ENCODE measurements at places on chromosomes 2 and 18.

DNA sequence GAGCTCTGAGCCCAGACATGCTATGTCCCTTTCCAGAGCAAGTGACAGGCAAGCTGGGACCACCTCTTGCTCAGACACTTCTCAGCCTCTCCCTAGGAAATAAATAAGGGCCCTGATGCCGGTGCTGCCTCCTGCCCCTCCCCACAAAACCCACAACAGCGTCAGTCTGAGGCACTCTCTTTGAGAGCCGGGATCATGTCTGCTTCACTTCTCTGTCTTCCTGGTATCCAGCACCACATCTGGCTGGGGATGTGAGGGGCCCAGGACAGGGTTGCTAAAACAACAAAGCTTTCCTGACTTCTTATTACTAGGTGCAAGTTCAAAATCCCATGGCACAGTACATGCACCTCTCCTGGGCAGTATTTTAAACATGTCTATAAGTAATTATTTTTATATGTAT is 103.9 kb upstream of the GLI2 start:
- DNase-seq, result no peak

DNA sequence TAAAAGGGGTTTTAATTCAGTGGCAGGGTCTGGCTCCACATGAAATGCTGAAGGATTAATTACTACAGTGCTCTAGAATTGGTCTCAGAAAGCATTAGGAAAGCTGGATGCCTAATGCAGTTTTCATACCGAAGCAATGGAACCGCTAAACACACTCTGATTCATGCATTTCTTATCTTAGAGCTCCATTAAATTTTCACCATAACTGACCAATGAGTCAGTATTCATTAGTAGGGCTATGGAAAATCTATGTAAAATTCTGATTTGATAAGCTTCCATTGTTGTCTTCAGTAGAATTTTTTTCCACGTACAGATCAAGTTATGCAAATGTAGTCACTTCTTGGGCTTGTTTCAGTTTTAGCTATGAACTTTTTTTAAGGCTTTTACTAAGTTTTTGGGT is 359.9 kb downstream of the ARHGAP15 start:
- DNase-seq, result peak; percentile 26

DNA sequence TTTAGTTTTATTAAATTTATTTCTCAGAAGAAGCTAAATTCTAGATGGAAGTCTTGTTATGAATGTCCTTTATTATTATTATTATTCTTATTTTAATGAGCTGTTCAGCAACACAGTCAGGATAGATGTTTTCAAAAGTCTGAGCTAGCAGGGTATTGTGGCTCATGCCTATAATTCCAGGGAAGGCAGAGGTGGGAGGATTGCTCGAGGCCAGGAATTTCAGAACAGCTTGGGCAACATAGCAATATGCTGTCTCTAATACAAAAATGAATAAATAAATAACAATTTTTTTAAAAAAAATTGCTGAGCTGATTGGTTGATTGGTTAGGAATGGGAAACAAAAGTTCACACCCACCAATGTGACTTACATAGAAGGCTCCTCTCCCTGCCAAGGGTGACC is 274.1 kb upstream of the CYRIA start:
- no peak for DNase-seq

DNA sequence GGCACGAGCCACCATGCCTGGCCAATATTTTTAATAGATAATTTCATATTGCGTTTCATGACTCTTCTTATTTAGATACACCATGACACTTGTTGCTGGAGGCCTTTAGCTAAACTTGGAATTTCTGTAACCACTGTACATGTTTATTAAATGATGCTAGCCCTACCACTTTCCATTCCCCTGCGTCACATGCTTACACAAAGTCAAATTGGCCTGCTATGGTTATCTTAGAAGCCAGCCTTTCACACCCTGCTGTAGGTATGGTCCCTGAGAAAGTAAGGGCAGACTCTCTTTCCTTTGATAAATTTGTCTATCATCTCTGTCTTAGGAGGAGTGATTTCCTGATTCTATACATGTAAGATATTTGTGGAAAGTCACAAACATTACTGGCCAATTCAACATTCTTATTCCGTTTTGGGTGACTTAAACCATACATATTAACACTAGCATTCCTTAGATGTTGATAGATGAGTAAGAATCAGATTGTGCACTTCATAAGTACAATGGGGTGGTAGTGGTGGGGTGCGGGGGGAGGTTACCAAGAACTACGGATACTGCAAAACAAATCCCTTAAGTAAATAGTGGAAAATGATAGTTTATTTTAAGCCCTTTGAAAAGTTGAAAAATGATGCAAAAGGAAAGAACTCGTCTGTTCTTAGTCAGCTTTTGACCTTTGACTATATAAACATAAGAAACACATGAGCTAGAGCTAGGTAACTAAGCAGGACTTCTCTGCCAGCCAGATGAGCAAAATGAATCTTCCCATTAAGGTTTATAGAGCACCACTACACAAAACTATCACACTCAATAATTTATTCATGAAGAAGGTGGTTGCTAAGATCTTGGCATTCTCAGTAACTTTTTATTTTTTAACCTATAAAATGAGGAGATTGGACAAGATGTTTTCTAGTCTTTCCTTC is 7.9 kb upstream of the NDUFV2 start:
- peak; percentile 29 for DNase-seq

DNA sequence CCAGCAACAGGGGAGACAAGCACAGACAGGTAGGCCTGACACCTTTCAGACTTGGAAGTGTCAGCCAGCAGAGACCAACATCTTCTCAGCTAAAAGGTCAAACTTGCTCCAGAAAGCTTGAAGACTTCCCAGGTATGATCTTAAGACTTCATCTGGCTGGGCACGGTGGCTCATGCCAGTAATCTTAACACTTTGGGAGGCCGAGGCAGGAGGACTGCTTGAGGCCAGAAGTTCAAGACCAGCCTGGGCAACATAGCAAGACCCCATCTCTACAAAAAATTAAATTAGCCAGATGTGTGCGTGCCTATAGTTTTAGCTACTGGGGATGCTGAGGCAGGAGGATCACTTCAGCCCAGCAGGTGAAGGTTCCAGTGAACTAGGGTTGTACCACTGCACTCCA is 39.0 kb upstream of the SPRED2 start:
- no peak for DNase-seq

DNA sequence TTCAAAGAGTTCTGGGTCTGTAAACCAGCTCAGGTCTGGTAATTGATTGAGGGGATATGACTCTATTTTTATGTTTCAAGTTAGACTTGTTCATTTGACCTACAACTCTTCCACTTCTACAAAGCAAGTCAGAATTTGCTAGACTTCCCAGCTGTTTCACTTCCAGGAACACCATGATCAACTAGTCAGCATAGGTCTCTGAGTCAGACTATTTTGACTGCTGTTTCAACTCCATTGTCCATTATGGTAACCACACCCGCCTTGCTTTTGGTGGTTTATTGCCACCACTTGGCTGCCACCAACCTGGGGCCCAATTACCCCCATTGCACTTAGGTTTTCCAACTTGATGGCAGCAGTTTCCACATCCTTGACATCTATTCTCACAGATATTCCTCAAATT is 116.6 kb downstream of the LAMA3 start:
- no peak for DNase-seq

DNA sequence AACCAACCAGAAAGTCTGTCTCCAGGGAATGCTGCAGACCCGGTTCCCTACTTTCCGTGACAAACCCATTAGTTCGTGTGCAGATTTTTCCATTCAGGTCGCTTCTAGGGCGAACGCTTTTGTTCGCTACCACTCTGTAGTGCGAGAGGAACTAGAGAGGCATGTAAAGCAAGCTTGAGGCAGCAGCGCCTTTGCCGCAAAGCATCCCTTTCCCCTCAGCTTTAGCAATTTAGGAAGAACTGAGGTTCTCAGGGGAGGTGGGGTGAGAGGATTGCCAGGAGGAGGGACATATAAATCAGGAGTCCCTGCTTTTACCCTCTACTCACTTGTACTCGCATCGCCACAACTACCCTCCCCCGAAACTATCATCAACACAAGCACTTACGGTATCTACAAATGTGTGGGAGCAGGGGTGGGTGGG is 748 bp upstream of the ZNF804A start:
- peak; percentile 2 for DNase-seq

- DNase-seq, result no peak
Observed at GRCh38 chr2:169294001-169294675, 68.2 kb downstream of the LRP2 start.

- DNase-seq, result no peak
Observed at GRCh38 chr2:50962731-50963130, 69.2 kb downstream of the NRXN1 start.

GRCh38 chr18:79901665-79902064 is 49.8 kb downstream of the SLC66A2 start:
- DNase-seq, result no peak

- DNase-seq, result no peak
Observed at GRCh38 chr18:1499265-1499664, 594.6 kb downstream of the ADCYAP1 start.

GRCh38 chr18:10437837-10438236 is 16.6 kb upstream of the APCDD1 start:
- no peak for DNase-seq

DNA sequence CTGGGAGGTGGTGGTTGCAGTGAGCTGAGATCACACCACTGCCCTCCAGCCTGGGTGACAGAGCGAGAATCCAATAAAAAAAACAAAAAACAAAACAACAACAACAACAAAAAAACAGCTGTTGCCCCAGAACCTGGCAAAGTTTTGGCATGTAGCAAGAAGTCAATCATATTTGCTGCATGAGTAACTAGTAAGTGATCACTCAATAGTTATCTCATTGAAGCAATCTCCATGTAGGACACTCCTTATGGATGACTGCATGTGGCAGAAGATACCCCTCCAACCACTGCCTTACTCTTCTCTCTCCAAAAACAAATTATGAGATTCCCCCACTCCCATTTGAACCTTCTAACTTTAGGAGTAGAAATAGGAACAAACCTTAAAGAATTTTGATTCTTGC is 113.7 kb downstream of the TTC27 start:
- DNase-seq, result peak; percentile 7

GRCh38 chr2:98882971-98883779 is 52.9 kb downstream of the CRACDL start:
- no peak for DNase-seq

GRCh38 chr2:44825702-44826101 is 115.8 kb upstream of the SIX3 start:
- no peak for DNase-seq

DNA sequence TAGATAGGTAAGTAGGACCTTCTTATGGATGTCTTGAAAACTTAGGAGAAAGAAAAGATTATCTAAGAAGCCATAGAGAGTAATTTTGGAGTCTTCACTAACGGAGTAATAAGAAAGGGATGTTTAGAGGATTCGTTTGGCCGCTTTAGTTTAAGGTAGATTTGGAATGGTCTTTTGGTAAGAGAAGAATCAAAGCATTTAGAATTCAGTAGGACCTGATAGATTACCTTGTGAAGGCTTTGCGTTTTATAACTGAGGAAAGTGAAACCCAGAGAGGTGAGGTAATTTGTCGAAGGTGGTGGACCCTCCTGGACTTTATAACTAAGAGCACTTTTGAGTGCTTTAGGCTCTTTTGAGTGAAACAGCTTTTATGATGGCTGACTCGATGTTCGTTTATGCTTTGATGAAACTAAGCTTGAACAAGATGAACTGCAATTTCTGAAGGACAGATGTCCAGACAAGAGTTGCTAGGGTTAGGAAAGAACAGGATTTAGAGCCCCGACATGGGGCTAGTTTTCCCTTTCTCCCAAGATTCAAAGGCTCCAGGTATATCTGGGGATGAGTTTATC is 1.3 kb downstream of the MYL12B start:
- DNase-seq, result no peak

DNA sequence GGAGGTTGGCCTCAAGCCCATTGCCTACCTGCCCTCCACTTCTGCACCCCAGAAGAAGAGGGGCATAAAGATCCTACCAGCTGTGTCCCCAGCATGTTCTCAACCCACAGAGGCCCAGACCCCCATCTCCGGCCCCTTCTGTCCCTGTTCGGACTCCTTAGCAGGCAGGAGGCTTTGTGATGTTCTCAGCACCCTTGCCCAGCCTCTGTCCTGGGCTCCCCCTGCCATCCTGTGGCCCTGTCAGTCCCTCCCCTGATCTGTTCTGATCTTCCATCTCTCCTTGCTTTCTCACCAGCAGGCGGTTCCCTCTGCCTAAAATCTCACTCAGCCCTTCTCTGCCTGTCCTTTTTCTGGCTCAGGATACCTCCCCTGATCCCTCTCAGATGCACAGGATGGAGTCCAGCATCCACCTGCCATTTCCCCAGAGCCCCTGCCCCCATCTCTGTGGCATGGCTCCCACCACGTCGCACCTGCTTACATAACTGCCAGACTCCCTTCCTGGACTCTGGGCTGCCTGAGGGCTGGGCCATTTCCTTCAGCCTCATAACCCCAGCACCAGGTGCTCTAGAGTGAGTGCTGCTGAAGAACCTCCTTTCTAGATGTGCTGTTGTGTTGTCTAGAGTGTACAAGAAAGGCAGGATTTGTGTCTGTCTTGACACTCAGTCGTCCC is 134.0 kb downstream of the CTIF start:
- no peak for DNase-seq

- DNase-seq, result no peak
Observed at GRCh38 chr2:4340536-4340935, 637.2 kb downstream of the DCDC2C start.

GRCh38 chr2:28274911-28275685 is 117.6 kb upstream of the FOSL2 start:
- DNase-seq, result peak; percentile 83

GRCh38 chr2:2146969-2147900 is 183.8 kb downstream of the MYT1L start:
- DNase-seq, result no peak

GRCh38 chr2:177348733-177349693 is 43.6 kb upstream of the AGPS start:
- DNase-seq, result no peak

GRCh38 chr18:64330931-64331330 is 182.0 kb upstream of the LINC00305 start:
- DNase-seq, result no peak

DNA sequence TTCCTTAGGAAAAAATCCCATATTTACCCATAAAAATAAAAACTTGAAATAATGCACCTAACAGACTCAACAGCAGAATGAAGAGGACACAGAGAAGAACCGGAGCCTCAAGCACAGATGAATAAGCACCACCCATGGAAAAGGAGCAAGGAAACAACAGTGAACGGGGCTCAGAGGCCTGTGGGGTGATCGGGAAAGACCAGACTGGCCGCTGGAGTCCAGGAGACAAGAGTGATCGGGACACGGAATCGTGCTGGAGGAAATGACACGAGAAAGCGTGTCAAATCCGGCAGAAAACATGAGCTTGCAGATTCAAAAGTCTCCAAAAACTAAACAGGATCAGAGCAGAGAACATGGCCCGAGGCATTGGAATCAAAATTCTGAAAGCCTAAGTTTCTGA is 448.0 kb upstream of the SALL3 start:
- no peak for DNase-seq

DNA sequence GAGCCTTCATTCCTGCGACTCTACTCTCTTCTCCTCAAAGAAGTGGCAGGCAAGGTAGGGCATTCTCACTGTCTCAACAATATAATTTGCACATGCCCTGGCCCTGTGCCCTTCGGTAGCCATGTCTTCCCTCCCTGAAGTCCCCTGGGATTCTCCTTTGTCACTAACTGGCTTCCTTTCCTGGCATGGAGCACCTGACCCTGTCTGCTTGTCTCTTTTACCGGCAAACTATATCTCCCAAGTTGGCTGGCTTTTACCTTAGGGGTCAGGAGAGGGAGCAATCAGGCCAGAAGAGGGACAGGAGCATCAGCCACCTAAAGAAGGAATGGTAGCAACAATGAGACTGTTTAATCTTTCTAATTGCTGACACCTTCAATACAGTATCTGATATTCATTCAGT is 51.9 kb upstream of the RMDN2 start:
- no peak for DNase-seq

GRCh38 chr2:69781321-69782248 is 39.7 kb downstream of the ANXA4 start:
- DNase-seq, result no peak

Measured in RWPE1 (cell line).